ENCODE measurements at places on chromosomes 2 and 18.

GRCh38 chr2:59232394-59233165 is 991.5 kb upstream of the FANCL start:
- no peak for DNase-seq

DNA sequence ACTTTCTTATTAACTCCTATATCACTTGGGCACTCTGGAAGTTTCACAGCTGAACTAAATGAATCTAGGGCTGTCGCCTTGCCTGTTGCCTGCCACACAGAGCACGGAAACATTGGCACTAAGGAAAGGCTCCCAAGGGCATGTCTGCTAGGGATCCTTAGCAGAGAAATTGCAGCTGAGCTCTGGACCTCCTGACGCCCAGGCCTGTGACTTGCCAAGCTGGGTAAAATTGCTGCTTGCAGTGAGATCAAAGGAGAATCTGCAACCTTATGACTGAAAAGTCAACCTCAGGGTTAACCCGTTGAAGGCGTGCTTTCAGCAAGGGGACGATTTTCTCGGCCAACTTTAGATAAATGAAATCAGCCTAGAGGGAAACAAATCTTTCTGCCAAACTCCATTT is 189.8 kb downstream of the NCK2 start:
- no peak for DNase-seq

DNA sequence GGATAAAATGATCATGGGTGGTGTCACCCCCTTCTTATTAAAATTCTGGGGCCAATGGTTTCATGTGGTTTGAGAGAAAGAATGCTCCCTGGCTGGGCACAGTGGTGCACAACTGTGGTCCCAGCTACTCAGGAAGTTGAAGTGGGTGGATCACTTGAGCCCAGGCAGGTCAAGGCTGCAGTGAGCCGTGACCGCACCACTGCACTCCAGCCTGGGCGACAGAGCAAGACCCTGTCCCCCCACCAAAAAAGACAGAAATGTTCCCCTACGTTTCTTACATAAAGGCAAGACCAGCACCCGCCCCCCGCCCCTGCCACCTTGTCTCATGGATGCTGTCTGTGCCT is 53.0 kb upstream of the ID2 start:
- DNase-seq, result no peak

GRCh38 chr2:84980263-84980983 is 9.5 kb downstream of the KCMF1 start:
- DNase-seq, result no peak

GRCh38 chr2:167595839-167596471 is 651.4 kb downstream of the STK39 start:
- DNase-seq, result no peak

GRCh38 chr2:46258937-46259776 is 38.0 kb upstream of the EPAS1 start:
- no peak for DNase-seq

GRCh38 chr2:165113414-165113813 is 90.4 kb downstream of the SCN3A start:
- no peak for DNase-seq

- no peak for DNase-seq
Measured at GRCh38 chr2:138058427-138058826, 94.2 kb downstream of the HNMT start.

DNA sequence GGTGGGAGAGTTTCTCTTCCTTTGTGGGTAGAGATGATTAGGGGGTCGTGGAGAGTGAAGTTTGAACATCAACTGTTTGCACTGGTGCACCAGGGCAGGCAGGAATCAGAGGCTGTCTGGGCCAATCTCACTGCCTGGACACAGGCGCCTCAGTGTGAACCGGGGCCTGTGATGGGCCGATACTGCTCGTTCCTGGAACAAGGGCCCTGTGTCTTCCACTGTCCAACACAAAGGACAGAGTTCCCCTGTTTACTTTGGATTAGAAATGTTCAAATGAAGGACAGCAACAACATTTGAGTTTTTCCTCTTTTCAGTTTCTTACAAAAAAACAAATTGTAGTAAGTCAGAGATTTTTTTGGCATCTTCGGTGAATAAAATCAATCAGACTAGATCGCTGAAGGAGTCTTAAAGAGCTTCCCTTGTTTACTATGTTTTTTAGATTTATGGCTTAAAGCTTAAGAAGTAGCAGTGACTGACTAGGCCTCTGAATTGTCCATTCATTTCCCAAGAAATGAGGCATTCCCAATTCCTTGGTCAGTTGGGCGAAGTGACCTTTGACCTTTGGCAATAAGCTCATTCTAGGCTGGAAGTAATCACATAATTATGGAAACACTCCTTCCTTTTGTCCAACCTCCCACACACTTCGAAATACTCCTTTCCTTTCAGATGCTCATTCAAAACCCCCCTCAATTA is 11.6 kb upstream of the TGFA start:
- no peak for DNase-seq

GRCh38 chr2:206915121-206915520 is 24.2 kb upstream of the CPO start:
- DNase-seq, result no peak

DNA sequence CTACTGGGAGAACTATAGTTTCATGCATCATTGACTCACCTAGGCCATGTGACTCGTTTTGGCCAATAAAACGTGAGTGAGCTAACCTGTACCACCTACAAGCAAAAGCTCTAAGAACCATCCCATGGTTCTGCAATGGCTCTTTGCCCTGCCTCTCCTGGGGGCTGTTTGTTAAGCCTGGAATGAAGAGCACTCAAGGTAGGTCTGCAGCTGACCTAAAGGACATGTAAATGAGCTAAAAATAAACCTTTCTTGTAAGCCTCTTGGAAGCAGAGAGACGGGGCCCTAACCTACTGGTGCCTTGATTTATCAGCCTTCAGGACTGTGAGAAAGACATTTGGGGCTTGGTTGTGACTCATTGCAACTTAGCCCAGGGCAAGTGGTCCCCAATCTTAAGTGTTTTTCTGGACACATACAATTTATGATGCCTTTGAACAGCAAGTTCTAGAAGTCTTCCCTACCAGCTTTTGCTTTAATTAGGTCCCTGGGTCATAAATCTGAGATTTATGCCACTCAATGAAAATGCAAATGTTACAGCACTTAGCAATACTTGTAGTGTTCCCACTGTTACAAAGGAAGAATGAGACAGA is 107.4 kb downstream of the OSBPL6 start:
- DNase-seq, result no peak

- no peak for DNase-seq
Measured at GRCh38 chr2:180222644-180223043, 215.5 kb upstream of the CWC22 start.
